ENCODE measurements at places on chromosomes 16 and 17.

DNA sequence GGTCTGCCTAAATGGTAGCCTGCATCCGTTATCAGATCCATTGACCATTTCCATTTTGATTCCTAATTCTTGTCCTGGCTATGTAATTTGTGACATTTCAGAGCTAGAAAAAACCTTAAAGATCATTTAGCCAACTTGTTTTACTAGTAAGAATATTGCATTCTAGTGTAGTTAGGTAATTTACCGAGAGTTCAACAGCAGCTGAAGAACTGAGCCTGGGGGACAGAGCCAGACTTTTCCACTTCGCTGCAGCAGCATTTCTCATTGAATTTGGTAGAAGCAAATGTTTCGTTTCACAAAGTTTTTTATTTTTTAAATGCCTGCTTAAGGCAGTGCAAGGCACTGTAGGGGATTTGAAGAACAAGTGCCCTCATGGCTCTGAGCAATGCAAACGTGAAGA is 59.2 kb upstream of the MARCHF10 start:
- DNase-seq: no peak

DNA sequence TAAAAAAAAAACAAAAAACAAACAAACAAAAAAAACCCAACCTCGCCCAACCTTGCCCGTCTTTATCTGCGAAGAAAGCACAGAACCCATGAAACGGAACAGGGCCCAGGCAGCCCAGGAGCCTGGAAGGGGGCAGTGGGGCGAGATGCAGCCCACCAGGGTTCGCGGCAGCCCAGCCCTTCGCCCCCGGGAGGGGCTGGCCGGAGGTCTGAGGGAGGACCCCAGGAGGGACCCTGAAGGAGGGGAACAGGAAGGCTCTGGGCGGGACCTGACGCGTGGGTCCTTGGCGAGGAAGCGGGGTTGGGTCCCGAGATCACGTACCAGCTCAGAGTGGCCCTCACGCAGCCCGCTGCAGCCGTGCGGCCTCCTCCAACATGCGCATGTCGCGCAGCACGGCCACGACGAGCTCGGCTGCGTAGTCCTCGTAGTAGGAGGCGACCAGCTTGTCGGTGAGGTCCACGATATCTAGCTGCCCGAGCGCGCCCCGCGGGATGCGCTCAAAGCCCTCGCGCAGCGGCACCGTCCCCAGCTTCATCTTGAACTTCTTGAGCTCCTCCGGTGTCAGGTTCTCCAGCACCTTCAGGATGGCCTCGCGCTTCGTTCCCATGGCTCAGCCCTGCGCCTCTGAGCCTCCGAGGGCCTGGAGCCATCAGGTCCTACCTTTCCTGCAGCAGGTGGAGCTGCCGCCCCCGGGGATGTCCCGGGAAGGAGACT is at the start of gene PYDC1:
TSS of gene PYDC1 (minus strand) at position 714 of the 714 bp plus-strand sequence. CDS start at position 607, 107 bp downstream.
- DNase-seq: no peak

DNA sequence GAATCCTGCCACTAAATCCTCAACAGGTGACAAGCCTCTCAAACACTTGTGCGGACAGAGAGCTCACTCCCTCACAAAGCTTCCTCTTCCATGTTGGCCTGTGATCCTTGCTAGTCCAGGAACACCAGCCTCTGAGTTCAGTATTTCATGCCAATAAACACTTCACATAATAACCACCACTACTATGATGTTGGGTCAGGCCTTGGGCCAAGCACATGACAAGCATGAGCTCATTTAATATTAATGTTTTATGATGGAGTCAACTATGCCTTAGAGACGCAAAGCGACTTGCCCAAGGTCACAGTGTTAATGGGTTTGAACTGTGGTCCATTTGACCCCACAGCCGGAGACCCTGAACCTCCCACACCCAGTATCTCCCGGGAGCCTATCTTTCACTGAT is 129.1 kb downstream of the GAS7 start:
- no peak for DNase-seq

DNA sequence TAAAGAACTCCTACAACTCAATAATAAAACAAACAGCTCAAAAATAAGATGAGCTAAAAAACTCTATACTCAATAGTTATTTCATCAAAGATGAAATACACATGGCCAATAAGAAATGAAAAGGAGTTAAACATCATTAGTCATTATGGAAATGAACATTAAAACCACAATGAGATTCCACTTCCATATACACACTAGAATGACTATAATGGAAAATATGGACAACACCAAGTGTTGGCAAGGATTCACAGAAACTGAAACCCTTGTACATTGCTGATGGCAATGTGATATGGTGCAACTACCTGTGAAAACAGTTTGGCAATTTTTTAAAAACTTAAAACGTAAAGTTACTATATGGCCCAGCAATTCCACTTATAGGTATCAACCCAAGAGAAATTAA is 91.4 kb downstream of the GRIN2A start:
- DNase-seq: no peak

GRCh38 chr17:15917438-15918027 is 27.4 kb upstream of the ADORA2B start:
- DNase-seq: no peak

DNA sequence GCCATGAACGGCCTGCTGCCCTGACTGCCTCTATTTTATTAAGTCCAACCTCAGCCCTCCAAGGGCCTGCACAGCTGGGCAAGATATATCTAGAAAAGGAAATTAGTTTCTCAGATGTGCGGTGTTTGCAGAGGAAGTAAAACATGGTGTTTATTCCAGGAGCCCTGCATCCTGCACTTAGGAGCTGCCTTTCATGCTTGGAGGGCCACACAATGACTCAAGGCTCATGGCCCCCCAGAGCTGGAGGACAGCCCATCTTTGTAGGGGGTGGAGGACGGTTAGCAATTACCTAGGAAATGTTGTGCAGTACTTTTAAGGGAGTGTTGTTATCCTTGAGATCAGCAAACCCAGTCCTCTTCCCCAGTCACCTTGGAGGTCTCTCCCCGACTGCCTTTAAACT is 80.5 kb downstream of the COPRS start:
- no peak for DNase-seq

GRCh38 chr16:19073344-19073743 is 5.9 kb downstream of the COQ7 start:
- DNase-seq: no peak

DNA sequence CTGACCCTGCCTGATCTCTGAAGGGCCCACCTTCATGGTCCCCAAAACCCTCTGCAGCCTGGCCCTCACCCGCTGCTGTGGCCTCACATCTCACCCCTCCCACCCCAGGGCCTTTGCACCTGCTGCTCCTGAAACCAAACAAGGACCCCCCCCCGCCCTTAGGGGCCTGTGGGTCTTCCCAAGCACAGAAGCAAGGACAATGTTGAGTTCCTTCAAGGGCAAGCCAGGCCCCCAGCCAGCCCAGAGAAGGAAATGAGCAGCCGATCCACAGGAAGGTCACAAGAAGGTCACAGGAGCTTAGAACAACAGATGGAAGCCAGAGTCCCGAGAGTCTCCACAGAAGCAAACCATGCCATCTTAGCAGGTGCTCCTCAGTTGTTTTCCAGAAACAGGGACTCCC is 493 bp upstream of the PDE6G start:
- no peak for DNase-seq
